ENCODE measurements at places on chromosomes 11 and 22.

DNA sequence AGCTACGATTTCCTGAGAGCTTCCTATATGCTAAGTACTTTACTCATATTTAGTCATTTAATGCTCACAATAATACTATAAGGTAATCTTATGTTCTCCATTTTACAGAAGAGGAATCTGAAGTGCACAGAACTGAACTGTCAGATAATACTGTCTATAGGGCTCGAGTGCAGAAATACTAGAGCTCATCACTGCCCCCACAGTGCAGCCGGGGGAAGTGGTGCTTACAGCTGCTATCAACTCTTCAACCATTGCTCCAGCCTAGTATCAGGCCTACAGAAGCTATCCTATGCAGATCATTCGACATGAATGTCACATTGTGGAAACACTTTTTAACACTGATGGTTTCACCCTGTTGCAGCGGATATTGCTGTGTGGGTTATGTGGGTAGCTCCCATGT, 929.9 kb downstream of the NTM start:
- no peak for DNase-seq

DNA sequence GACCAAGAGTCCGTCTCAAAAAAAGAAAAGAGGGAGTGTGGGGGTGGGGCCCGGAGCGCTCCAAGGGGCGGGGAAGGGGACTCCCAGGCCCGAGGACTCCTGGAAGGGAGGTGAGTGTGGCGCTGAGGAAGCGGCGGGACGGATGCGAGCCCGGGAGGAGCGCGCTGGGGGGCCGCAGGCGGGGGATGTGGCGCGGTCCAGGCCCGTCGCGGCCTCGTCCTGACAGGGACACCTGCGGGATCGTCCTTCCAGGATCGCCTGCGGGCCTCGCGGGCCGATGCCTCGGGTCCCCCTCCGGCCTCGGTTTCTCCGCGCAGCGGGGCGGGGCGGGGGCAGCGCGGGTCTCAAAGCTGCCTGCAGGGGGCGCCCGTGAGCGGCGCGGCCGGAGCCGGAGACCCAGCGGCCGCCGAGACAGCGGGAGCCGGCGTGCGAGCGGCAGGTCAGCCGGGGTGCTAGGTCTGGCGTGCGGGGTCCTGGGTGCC, 3.8 kb upstream of the ADORA2A start:
- DNase-seq = peak; percentile 43

- DNase-seq = peak; percentile 72
Measured at GRCh38 chr22:46078241-46079092, 71.9 kb upstream of the PPARA start.

GRCh38 chr11:46105134-46105628, 16.1 kb downstream of the PHF21A start:
- no peak for DNase-seq

DNA sequence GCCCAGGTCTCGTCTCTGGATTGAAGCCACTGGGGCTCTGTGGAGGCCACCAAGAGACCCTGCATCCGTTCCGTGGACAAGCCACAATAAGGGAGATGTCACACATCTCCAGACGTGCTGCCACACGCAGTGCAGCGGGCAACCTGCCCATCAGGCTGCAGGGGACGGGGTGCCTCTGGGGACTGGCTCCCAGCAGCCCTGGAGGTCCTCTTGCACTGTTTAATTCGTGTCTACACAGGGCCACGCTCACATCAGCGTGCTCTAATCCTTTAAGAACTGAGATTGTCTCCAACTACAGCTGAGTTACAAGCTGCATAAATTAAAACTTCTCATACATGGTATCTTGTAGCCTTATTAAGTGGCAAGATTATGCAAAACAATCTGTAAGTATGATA, 1232.2 kb downstream of the BRD1 start:
- DNase-seq = no peak

GRCh38 chr11:101840704-101841103, 74.1 kb upstream of the CEP126 start:
- no peak for DNase-seq

DNA sequence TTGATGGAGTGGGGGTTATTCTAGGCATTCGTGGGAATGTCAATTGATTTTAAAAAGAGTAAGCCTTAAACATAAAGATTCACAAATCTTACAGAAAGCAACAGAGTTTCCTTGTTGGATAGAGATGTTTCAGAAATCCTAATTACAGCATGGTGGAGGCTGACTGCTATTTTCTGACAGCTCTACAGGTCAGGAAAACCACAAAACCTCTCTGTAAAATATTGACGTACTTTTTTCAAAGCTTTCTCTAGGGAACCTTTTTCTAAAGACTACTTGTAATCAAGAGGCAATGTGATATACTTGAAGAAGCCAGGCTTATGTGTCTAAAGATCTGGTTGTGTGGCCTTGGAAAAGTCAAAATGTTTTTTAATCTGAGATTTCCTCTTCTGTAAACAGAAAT, 9.1 kb upstream of the OR8B8 start:
- no peak for DNase-seq

DNA sequence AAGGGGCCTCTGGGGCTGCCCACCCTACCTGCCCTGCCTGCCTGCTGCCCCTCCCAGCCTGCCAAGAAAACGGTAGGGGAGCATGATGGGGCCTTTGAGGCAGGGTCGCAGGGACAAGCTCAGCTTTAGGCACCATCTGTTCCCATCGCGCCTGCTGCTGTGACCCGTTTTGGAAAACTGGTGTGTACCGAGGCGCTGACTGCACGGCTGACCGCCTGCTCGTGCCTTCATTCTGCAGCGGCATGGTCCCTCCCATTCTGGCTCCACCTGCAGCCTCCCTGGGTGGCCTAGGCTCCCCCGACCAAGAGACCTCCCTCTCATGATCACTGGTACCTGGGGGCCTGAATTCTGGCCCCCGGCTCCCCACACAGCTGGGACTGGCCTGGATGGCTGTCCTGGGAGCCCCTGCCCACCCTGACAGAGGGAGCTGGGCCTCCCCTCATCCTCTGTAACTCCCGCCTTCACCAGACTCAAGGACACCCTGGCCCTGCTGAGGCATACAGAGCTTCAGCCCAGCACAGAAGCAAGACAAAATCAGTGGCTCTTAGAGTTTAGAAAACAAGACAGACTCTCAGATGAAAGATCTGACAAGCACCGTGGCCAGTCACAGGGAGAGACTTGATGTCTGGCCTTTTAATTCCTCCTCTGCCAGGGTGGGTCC, 6.5 kb upstream of the MYRF start:
- no peak for DNase-seq

- DNase-seq = no peak
Measured at GRCh38 chr11:30172883-30173311, 57.9 kb upstream of the FSHB start.

- DNase-seq = no peak
Measured at GRCh38 chr22:42792909-42793847, 63.9 kb downstream of the ARFGAP3 start.

DNA sequence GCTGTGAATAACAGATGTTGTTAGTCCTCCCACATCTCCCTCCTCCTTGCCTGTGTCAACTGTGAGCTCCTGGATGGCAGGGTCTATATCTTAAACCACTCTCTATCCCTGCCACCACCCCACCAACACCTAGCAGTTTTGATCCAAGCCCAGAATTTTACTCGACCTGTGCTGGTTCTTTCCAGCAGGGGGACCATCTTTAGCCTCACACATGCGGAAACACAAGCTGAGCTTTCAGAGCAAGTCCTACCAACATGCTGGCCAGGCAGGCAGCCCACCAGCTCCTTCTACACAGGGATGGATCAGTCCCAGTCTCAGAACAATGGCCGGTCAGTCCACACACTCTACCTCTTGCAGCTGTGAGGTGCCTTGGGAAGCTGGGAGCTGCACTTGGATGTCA, 231.5 kb downstream of the NXPE2 start:
- no peak for DNase-seq

GRCh38 chr11:77127920-77128691, at the start of gene MYO7A:
Gene MYO7A (plus strand): TSS chr11:77128246. CDS start chr11:77130635, 2,389 bp downstream.
- DNase-seq = no peak

GRCh38 chr22:29744902-29745301, 21.9 kb downstream of the ZMAT5 start:
- peak; percentile 75 for DNase-seq

- no peak for DNase-seq
Measured at GRCh38 chr11:69641681-69642548, 959 bp downstream of the CCND1 start.

DNA sequence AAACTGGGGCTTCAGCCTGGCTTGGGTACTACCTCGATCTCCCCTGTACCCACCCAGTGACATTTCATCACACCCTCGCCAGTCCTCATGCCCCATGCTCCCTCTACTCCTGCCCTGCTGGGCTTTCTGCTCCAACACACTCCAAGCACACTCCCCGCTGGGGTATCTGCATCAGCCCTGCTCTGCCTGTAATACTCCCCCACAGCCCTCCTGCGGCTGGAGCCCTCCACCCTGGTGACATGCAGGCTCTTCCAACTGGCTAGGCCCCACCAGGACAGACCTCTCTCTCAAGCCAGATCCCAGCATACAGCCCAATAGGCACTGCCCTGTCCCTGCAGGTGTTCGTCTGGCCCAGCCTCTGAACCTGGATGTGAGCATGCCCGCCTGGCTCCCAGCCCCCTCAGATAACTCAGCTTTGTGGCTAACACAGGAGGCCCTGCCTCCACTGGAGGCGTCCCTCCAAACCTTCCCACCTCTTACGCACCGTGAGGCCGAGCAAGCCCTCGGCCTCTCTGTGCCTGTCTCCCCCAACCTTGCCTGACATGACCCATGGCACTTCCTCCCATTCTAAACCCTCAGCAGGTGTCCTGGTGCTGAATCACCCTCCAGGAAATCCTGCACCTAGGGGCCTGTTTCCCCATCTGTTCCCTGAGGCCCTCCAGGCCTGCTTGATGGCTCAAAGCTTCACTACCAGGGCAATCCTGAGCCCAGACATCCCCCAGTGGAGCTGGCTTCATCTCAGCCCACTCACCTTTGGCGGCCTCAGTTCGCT, 33.5 kb upstream of the TXNRD2 start:
- peak; percentile 51 for DNase-seq

DNA sequence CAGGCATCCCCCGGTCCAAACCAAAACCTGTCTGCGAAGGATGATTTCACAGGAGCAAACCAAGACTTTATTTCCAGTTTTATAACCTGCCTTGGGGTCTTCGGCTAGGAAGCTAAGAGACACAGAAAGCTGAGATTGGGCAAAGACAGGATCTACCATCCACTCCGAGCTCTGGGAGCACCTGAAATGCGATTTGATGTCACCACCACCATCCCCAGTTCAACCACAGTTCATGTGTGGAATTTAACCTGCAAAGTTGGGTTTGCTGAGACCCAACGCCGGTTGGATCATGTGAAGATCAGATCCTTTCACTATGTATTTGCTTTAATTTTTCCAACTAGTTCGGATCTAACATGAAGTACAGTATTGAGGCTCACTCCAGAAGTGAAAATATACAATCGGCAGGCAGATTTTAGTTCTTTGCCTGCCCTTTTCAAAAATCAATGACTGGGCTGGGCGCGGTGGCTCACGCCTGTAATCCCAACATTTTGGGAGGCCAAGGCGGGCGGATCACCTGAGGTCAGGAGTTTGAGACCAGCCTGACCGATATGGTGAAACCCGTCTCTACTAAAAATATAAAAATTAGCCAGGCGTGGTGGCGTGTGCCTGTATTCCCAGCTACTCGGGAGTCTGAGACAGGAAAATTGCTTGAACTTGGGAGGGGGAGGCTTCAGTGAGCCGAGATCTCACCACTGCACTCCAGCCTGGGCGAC, 1.4 kb upstream of the C11orf24 start:
- no peak for DNase-seq

DNA sequence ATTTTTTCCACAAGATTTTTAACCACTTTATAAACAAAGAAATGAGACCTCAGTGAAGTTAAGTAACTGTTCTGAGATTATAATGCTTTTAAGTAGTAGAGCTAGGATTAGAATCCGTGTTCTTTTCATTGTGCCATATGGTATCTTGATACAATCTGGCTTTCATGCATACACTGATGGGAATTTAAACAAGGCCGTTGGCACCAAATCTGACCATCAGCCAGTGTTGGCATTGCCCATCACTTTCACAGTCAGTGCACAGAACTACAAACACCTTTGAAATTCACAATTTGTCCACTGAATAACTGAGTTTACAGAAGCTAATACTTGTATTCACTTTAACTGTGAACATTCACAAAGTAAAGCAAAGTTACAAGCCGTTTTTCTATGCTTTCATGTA, 1228.0 kb downstream of the TBC1D22A start:
- DNase-seq = no peak

- DNase-seq = peak; percentile 79
Measured at GRCh38 chr11:74570266-74571061, 21.9 kb upstream of the POLD3 start.

GRCh38 chr22:16651217-16651616, 58.6 kb upstream of the CCT8L2 start:
- no peak for DNase-seq

DNA sequence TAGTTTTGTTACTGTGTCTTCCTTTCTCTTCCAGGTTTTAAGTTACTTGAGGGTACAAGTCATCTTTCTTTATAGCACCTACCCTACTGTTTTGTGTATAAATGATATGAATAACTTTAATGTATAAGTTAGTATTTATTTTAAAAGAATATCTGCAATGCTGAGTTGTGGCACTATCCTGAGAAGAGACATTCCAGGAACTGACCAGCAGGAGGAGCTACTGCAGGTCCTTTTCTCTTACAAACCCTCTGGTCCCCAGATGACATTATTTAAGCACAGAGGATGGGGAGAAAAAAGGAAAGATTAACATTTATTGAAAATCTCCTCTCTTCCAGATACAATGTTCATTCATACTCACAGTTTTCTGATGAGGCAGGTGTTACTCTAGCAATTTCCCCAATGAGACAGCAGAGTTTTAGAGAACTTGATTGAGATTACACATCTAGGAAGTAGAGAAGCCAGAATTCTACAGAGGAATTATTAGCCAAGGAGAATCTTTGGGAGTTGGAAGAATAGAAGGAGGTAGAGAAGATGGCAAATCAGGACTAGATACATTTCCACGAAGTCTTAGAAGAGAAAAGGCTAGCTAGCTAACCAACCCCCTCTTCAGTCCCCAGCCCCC, 541.2 kb upstream of the API5 start:
- DNase-seq = no peak

- no peak for DNase-seq
Measured at GRCh38 chr22:48842583-48842945, 985.1 kb downstream of the BRD1 start.

- no peak for DNase-seq
Measured at GRCh38 chr11:65207918-65208784, 26.4 kb downstream of the CAPN1 start.

DNA sequence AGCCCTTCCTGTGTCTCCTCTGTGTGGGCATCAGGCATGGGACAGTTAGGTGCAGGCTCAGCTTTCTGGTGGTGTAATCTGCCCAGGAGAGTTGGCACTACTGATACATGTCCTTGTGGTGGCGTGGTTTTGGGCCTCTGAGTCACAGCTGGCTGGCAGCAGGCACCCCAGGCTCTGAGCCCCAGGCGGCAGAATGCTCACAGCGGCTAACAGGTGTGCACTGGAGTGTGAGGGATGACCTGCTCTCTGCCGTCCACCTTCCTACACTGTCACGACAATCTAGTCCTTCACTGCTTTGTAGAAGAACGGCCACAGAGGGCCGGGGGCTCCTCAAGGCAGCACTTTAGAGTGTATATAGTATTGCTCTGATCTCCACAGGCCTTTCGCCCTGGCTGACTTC, 100.3 kb upstream of the PITPNB start:
- no peak for DNase-seq
